ENCODE measurements at places on chromosomes 7 and 10. TPM values are rescaled to one million over a fixed set of nuclear protein-coding genes. Genes with fewer than 3 reads are reported as not detected.
A peak's percentile ranks its signal among the peaks of the same experiment; 100 is the strongest.

CACUL1 gene
- total RNA-seq: 13.1 TPM

DNA sequence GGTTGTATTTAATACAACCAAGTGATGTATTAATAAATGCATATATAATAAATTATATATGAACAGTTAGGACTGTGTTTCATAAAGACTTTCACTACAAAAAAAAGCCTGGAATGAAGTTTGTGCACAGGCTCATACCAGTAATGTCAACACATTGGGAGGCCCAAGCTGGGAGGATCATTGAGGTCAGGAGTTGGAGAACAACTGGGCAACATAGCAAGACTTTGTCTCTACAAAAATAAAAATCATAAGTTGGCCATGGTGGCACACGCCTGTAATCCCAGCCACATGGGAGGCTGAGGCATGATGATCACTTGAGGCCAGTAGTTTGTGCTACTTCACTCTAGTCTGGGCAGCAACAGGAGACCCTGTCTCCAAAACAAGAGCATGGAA, 15.8 kb upstream of the SVIL start:
- DNase-seq: no peak

DNA sequence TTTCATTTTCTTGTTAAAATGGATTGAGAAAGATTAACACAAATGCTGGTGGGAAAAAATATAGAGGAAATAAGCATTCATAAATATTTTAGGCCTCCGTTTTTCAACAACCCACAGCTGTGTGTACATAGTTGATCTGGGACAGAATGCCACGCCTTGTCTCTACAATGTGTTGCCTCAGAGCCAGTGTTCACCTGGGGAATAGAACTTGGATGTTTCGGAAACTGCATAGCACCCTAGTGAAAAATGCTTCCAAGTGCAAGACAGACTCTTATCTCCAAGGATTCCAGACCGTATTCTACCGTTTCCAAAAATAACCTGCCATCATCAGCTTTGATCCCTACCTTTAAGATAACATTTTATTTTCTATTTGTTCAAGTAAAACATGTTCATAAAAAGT, 260.9 kb downstream of the SDK1 start:
- DNase-seq: peak; percentile 35

- DNase-seq: no peak
Observed at GRCh38 chr10:110074298-110074697, 66.5 kb downstream of the ADD3 start.

DNA sequence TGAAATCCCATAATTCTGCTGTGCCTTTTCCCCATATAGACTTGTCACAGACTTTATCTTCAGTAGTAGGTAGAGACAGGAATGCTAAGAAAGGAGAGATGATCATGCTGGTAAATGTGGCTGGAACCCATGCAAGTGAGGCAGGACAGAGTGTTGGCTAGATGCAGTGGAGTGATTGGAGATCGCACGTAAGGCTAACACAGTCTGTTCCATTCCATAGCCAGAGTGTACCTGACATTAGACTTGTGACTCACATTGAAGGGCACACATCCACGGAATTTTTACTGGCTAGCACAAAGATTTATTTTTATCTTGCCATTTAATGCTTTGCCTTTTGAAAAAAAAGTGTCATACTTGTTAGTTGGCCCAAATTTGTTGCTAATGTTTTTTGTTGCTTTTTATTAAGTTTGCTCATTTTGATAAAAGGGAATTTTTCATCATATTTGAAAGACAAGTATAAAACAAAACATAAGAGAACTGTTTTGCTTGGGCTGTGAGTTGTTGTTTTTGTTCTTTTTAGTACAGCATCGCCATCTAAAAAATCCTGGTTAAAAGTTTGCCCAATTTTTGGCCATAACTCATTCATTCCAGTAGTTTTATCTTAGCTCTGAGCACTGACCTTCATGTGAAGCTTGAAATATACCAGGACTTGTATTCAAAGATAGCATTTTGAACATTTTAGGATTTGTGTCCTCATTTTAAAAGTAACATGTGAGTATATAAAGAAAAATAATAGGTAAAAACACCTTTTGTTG, 81.0 kb downstream of the CPED1 start:
- no peak for DNase-seq
